Activated naive CD4-positive, alpha-beta T cell (primary cell): ENCODE measurements at places on chromosomes 7 and 10.

- no peak for DNase-seq
Measured at GRCh38 chr7:106462365-106462859, 177.6 kb upstream of the NAMPT start.

GRCh38 chr7:67619175-67619574 is 622.5 kb downstream of the TYW1 start:
- no peak for DNase-seq

DNA sequence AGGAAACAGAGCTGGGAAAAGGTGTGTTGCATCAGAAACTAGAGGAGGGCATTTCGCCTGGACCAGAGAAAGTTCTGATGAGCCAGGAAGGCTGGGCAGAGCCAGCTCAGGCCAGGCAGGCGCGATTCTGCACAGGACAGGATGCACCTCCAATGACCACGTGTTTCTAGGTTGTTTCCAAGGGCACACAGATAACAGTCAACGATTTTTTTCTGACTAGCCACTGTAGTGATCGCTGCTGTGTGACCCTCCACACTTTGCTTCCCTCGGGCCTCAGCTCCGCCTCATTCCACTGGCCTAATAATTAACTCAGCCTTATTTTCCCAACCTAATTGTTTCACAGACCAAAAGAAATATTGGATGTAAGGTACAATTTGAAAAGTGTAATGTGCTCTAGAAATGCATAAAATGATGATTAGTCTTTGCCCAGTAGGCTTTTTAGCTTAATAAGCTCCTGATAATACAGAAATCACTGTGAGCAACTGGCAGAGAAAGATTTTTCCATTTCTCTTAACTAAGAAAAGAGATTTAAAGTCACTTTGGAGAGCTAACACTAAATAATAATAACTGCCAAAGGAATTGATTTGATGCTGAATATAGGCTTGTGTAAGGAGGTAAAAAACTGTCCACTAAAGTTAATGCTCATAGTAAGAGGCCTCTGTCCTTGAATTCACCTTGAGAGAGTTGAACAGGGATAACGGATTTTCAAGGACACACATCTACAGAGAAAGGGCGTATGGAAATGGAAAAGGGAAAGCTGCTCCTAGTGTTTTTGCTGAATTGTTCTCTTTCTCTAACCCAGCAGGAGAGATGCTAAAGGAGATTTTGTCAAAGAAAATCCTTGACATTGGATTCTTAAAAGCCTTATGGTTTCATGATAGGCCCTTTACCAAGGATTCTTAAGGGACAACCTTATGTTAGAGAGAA is 291.0 kb upstream of the C7orf33 start:
- no peak for DNase-seq

DNA sequence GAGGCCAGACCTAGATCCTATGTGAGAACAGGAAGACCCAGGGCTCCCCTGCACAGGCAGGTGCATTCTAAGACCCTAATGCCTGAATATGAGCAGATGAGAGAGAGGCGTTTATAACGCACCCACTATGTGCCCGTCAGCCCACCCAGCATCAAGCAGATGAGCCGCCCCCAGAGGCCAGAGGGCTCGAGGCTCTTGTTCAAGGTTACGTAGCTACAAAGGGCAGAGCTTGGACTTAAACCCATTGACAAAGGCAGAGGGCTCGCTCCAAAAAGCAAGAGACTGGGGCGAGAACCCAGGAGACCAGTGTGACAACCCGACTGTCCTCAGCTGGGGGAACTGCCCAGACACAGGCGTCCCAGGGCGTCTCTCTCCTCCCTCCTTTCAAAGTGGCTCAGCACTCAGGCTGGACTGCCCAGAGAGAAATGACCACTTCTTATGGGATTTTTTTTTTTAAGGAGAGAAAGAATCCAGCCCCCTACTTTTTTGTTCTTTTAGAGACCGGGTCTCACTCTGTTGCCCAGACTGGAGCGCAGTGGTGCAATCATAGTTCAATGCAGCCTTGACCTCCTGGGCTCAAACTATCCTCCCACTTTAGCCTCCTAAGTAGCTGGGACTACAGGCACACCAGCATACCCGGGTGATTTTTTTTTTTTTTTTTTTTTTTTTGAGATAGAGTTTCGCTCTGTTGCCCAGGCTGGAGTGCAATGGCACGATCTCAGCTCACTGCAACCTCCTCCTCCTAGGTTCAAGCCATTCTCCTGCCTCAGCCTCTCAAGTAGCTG is 40.1 kb downstream of the TNRC18 start:
- no peak for DNase-seq

- no peak for DNase-seq
Measured at GRCh38 chr7:64839910-64840309, 45.7 kb downstream of the ZNF138 start.
